Fibroblast of the conjunctiva (primary cell): ENCODE measurements at places on chromosomes 12 and 14.

DNA sequence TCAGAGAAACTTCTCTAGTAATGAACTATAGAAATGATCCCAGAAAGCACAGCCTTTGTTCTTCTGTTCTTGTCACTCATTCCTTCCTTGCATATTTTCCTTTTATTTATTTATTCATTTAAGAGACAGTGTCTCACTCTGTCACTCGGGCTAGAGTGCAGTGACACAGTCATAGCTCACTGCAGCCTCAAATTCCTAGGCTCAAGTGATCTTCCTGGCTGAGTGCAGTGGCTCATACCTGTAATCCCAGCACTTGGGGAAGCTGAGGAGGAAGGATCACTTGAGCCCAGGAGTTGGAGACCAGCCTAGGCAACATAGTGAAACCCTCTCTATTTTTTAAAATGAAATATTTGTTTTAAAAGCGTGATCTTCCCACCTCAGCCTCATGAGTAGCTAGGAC, 11.5 kb downstream of the TECPR2 start:
- no peak for DNase-seq

- peak; percentile 63 for DNase-seq
These were observed 8.8 kb upstream of the SP7 start for GRCh38 chr12:53344824-53345485.

GRCh38 chr14:20734430-20734806, 11.3 kb upstream of the EDDM3A start:
- DNase-seq = no peak

DNA sequence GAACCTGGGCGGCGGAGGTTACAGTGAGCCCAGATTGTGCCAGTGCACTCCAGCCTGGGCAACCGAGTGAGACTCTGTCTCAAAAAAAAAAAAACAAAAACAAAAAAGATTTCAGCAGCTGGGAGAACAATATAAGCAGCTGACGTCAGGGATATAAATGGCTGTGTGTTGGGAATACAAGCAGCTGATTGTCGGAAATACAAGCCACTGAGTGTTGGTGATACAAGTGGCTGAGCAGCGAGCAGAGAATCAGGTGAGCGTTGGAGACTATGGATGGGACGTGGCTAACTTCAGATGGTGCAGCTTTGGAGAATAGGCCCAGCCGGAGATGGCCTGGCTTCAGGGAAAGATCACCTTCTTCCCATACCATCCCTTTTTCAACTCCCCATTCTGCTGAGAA, 32.0 kb downstream of the PSEN1 start:
- no peak for DNase-seq

GRCh38 chr14:104687601-104688504, 1.6 kb upstream of the INF2 start:
- DNase-seq = no peak

DNA sequence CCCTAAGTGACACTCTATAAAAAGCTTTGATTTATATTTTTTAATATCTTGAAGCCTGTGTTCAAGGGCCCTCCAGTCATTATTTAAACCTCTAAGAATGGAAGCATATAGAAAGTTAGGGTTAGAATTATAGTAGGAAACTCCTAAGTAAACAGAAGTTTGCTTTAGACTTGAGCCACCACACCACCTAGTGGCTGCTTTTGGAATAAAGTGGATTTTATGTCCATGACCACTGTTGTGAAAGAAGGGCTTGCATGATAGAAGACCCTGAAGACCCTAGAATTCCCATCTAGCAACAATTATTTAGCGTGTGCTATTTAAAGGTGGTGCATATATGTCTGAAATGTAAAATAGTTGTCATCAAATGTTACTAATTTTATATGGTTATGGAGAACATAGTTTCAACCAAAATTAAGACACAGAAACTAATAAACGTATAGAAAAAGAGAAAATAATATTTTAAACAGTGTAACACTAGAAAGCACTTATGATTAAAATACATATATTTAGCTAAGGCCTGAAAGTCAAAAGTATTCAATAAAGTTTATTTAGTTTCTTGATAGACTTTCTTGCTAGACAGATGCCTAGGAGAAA, 21.3 kb downstream of the LRRIQ1 start:
- DNase-seq = peak; percentile 21

DNA sequence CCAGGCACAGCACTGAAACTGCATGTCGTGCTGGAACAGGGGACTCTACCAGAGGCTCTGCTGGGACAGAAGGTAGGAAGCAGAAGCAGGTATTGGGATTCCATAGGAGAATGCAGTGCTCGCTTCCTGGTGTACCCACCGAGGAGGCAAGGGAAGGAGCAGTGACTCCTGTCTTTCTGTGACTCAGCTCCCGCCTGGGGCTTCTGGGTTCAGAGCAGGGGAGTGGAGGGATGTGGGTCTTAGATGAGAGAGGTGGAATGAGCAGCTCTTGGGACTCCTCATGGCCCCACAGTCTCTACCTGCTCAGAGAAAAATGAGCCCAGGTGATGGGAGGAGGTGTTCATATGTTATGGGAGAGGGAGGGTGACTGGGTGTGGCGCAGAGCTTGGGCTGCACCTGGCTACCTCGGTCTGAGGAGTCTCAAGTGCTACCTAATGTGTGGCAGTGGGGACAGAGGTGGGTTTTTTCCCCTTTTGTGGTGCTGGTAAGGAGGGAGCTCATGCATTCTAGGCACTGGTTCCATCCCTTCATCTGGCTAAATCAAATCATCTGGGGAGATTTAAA, 26.3 kb downstream of the WNT5B start:
- DNase-seq = no peak

GRCh38 chr12:122090759-122091515, 12.4 kb downstream of the MLXIP start:
- peak; percentile 50 for DNase-seq

- DNase-seq = no peak
These were observed 844 bp downstream of the DPF3 start for GRCh38 chr14:72892879-72893635.

- no peak for DNase-seq
These were observed 37.3 kb downstream of the LRCOL1 start for GRCh38 chr12:132572801-132573760.

- DNase-seq = no peak
These were observed 502 bp downstream of the ITGA5 start for GRCh38 chr12:54418441-54419087.

- peak; percentile 24 for DNase-seq
These were observed 274.5 kb downstream of the MED13L start for GRCh38 chr12:116002890-116003536.

- no peak for DNase-seq
These were observed 44.5 kb downstream of the LRRC9 start for GRCh38 chr14:59964251-59965007.

GRCh38 chr12:104519190-104520019, 62.7 kb downstream of the CHST11 start:
- no peak for DNase-seq

- DNase-seq = peak; percentile 74
These were observed 19.4 kb upstream of the P2RX4 start for GRCh38 chr12:121190523-121191031.

GRCh38 chr14:27184427-27184826, 586.6 kb upstream of the NOVA1 start:
- peak; percentile 8 for DNase-seq

- DNase-seq = no peak
These were observed 31.8 kb upstream of the GALNT9 start for GRCh38 chr12:132360906-132361777.

DNA sequence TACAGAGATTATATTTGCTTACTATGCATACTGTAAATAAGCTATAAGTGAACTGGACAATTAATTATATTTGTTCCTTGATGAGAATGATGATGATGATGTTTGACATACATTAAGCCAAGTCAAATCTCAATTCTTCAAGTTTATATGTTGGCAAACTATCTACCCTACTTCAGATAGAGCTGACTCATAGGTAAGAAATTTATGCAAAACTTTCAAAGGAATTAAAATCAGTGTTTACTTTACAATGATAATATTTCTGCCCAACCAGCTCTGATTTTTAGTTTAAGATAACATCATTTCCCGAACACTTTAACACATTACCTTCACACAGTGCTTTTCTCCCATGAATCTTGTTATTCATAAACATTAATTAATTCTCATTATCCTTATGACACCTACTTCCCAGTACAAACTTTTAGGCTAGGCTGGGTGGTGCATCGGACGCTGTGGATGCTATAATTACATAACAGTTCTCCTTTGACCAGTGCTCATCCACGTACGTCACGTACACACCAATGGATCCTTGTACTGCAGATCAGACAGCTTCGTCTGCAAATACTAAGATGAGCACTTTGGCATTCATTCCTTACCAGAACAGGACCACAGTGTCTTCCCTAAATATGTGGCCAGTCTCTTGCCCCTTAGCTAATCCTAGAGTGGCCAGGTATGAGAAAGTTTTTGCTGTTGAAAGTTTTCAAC, 18.3 kb downstream of the BMP4 start:
- DNase-seq = no peak

- DNase-seq = peak; percentile 70
These were observed 19.3 kb downstream of the NFKBIA start for GRCh38 chr14:35385042-35385839.

GRCh38 chr12:121005346-121005815, 10.9 kb downstream of the C12orf43 start:
- DNase-seq = peak; percentile 34

DNA sequence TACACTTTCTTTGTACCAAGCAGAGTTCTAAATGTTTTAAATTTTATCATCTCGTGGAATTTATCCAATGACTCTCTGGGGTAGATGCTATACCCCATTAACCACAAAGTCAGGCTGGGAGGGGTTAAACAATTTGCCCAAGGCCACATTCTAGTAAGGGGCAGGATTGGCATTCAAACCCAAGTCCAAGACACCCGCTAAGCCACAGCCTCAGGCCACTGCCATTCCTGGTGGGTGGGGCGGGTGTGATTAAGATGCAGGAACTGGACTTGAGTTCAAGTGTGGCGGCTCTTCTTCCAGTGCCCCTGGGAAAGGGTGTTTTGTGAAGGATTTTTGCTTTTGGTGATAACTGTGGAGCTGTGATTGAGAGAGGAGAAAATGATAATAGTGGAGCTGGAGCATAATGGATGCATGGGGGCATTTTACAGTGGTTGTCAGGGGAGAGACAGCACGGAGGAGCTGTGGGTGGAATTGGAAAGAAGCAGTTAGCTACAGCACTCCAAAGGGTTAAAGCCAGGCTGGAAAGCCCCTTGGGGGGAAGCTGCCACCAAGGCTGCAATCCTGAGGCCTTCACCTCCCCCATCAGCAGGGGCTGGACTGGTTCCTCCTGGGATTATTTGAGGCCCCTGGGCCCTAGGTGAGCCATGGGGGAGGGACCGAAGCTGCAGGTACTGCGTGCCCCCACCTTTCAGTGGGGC, 1.0 kb upstream of the VRTN start:
- no peak for DNase-seq

GRCh38 chr12:81136519-81136918, 58.6 kb downstream of the ACSS3 start:
- DNase-seq = no peak

- no peak for DNase-seq
These were observed 17.4 kb upstream of the EIF4B start for GRCh38 chr12:52988898-52989297.

DNA sequence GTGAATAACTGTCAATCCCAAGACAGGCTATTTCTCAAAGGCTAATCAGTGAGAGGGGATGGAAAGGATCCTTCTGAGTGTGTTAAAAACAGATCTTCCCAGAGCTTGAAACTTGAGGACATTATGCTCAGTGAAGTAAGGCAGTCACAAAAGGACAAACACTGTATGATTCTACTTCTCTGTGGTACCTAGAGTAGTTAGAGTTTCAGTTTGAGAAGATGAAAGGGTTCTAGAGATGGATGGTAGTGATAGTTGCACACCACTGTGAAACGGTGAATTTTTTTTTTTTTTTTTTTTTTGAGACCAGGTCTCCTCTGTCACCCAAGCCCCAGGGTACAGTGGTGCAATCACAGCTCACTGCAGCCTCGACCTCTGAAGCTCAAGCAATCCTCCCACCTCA, 133.8 kb downstream of the SAMD4A start:
- no peak for DNase-seq

- DNase-seq = no peak
These were observed 114.4 kb downstream of the PRKCH start for GRCh38 chr14:61435563-61436337.

GRCh38 chr12:124328636-124329035, 33.7 kb downstream of the RFLNA start:
- DNase-seq = no peak

DNA sequence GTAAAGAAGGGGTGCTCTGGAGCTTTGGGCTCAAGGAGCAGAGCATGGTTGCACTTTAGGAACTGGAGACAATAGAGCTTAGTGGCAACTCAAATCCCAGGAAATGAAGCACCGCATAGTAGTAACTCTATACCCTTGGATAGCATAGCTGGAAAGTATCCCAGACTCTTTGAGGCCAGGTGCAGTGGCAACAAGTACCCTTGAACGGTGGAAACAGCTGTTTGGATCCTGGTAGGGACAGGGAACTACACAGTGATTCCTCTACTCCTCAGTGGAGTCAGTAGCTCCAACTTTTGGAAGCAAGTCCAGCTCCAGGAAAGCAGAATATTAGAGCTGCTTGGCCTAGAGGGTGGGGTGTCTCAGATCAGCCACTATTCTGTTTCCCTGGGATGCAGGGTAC, 129.0 kb upstream of the WSCD2 start:
- DNase-seq = no peak

DNA sequence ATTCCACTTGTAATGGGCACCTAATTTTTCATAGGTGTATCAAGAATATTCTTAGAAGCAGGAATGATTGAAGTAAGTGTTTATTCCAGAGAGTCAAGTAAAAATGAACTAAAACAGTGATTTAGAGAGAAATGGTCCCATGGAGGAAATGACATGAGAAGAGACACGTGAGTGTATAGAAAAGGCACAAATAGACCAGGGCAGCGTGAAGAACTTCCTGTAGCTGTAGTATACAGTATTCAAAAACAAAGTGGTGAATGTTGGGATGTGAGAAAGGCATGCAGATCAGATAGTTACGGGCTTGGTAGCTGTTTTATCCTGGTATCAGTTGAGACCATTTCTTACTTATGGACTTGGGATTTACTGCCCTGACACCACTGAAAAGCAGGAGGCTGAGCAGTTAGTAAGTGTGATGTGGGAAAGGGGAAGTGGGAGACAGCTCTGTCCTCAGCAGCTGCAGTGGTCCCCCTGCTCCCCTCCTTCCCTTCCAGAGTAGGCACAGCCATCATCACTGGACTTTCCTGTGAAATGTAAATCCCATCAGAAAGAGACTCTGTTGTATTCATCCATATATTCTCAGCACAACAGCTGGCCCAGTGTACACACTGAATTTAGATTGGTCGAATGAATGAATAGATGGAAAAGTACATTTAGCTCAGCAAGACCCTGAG, 16.8 kb upstream of the TESPA1 start:
- DNase-seq = no peak

DNA sequence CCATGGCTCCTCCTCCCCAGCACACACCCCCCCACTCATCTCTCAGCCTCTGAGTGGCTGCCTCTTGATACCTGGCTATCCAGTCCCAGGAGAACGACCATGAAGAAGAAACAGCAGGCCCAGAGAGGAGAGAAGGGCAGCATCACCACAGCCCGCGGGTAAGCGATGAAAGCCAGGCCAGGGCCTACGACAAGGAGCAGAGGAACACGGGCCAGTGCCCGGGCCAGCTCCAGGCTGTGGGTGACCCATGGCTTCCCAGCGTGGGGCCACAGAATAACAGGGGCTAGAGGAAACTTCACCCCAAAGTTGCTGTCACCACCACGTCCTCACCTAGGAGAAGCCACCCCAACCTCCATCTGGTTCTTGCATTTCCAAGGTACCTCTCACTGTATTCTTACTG, 10.4 kb upstream of the SLC6A12 start:
- no peak for DNase-seq

- no peak for DNase-seq
These were observed 29.4 kb downstream of the FAIM2 start for GRCh38 chr12:49874142-49874897.
